ENCODE measurements at places on chromosomes 12 and 14.

GRCh38 chr12:86530996-86531655 lies 274.9 kb upstream of the MGAT4C start:
- DNase-seq, result no peak

- no peak for DNase-seq
Measured at GRCh38 chr14:62661818-62662217, 383.4 kb downstream of the KCNH5 start.

- no peak for DNase-seq
Measured at GRCh38 chr12:114826244-114826643, 142.3 kb upstream of the TBX3 start.

DNA sequence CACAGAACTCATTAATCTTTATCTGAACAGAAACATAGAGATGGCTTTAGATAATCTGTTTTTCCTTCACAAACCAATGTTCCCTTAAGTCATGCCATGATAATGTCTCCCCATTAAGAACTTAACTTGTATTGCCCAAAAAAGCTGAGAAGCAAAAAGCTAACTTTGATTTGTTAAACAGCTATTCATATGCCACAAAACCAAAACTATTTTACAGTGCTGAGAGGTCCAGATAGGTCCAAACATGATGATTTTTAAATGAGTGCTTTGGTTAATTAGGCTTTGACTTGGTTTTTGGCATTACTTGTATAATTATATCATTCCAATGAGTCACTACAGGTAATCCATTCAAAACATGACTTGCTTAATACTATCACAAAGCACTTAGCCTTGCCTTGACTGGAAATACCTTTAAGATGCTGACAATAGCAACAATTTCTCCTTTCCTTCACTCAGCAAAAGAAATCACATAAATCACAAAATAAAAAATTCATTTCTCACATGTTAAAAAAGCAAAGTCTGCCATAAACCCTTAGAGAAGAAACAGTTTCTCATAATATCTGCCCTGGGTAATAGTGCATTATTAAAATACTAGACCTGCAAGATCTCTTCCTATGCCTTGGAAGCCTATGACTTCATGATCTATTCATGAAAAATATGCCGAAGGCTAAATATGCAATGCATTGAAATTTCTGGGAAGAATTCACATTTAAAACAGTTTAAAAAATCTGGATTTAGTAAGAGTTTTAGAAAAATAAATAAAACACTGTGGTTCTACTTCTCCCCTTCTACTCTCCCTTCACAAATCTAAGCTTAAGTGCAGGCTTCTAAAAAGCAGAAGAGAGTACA lies 52.0 kb upstream of the SAV1 start:
- no peak for DNase-seq

Measured in stimulated activated CD8-positive, alpha-beta memory T cell treated with anti-CD3 and anti-CD28 coated beads, Interleukin-2, amount 100 ng/mL, for 1 hour (primary cell).